Endothelial cell (in vitro differentiated cells): ENCODE measurements at places on chromosomes 2 and 18.

DNA sequence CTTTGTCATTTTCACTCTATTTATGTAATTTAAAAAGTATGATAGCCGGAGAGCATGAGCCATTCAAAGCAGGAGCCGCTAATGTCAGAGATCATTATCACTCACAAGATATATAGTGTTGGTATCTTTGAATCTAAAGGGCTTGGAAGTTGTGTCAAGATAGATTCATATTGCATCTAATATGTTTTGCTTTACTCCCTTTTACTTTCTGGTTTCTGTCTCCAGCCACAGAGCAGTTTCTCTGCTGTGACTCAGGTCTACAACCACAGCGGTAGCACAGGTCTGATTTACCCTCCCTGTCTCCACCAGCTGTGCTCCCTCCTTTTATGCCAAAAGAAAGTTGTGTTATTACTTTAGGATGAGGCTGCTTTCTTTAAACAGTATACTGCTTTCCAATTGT is 424.0 kb downstream of the ARHGAP15 start:
- DNase-seq, result no peak

DNA sequence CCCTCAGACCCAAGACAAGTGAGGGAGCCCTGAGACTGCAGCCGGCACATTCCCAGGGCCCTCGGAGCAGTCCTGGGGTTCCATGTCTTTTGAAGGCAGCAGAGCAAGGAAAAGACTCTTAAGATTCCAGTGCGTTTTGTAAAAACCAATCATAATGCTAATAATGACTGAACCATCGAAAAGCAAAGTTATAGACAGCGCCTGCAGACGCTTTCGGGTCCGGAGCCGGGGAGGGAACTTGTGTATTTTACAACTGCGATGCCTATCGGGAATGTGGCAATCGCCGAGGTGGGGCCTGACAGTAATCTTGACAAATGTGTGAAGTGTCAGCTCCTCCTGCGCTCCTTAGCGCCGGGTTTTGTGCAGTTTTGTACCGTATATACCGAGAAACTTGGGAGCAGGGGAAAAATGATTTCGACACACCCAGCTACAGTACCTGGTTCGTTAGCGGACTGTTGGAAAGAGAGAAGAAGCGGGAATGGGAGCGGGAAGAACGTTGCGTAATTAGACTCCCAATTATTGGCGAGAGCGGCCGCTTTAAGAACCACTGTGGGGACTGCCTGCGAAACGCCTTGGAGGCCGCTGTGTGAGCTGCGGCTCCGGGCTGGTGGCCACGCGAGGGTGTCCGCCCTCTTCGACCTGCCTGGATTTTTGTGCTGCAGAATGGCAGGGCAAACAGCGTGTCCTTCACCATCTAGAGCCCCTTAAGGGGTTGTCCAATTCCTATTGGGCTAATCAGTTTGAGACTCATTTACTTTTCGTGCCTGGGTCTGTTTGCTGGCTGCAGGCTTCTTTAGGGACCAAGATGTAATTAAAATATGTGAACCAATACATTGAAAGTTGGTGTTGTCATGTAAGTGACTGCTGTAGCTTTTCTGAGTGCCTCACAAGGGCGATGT is 2.4 kb downstream of the EPAS1 start:
- peak; percentile 44 for DNase-seq

- no peak for DNase-seq
These were observed 8.0 kb upstream of the COL3A1 start for GRCh38 chr2:188966079-188966571.

GRCh38 chr2:239468491-239469105 is 67.8 kb upstream of the HDAC4 start:
- DNase-seq, result no peak

GRCh38 chr2:117562654-117563053 is 251.8 kb upstream of the DDX18 start:
- DNase-seq, result no peak

DNA sequence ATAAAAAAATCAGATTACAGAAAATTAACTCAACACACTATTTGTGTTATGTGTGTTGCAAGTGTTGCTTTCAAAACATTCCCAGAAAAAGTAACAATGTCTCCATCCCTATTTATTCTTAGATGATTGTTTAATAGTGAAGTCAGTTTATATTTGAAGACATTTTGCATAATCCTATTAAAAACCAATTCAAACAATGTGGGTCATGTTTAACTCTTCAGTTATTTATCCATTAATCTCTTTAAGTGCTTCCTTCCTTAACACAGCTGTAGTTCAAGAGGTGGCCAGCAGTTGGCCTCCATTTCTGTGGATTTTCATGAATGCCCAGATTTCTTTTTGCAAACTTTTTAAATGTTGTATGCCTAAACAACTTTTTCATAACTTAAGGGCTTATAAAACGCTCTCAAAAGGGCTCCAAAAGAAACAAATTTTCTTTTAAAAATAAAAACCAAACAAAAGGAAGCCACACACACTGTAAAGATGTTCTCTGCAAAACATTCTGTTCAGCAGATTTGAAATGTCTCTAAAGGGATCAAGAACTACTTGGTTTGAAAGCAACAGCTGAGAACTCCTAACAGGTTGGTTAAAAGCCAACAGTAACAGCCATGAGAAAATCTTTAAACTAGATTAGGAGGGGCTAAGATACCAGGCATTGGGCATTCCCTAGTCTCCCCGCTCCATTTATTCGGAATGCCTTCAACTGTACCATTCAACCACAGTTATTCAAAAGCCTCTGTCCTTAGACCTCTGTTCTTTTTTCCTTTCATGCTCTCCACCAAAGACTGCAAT is 71.5 kb downstream of the THADA start:
- DNase-seq, result no peak

DNA sequence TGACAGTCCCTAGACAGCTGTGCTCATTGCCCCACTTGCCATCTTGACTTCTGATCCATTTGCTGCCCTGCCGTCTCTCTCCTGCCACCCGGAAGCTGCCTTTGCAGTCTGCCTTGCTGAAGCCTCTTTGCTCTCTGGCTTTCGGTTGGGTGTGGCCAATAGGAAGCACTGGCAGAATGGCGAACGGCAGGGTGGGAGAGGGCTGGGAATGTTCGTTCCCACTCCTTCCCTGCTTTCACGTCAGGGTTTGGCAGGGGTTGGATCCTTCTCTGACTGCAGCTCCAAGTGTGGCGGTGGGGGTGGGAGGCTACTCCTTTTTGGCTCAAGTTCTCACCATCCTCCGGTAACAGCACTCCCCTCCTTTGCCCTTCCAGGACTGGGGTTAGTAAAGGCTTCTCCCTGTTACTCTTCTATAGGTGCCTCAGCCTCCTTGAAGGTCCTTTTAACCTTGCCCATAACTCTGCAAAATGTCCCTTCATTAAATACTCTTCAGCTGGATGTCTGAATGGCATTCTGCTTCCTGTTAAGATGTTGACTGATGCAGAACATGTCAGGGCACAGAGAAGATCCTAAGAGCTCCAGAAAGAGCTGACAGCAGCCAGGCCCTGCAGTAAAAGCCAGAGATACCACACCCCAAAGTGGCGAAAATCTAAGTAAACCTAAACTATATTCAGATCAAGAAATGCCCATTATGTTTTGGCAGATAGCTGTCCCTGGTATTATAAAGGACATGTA is 299.7 kb downstream of the CDCA7 start:
- DNase-seq, result no peak

GRCh38 chr18:60191926-60192325 is 180.6 kb downstream of the MC4R start:
- DNase-seq, result no peak

DNA sequence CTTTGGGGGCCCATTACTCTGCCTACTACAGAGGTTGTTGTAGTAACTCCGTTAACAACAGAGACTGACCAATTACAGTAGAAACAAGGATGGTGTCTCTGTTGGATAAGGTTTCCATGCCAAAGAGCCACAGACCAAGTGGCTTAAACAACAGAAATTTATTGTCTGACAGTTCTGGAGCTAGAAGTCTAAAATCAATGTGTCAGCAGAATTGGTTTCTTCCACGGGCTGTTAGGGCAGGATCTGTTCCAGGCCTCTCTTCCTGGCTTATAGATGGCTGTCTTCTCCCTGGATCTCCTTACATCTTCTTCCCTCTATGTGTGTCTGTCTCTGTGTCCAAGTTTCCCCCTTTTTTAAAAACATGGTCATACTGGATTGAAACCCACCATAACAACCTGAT is 135.3 kb downstream of the AKAIN1 start:
- DNase-seq, result no peak

DNA sequence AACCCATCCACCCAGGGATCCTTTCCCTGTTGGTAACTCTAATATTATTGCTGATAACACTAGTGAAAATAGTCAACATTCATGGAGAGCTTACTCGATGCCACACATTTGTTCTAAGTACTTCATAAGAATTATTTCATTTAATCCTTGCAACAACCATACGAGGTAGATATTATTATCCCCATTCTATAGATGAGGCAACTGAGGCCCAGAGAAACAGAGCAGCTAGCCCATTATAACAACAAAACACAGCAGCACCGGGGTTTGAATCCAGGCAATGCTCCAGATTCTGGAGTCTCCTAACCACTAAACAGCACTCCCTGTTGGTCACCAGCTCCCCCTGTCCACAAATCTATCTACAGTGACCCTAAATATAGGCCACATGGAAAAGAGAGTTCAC is 90.4 kb upstream of the PKDCC start:
- no peak for DNase-seq
